ENCODE measurements at places on chromosomes 4 and X.

DNA sequence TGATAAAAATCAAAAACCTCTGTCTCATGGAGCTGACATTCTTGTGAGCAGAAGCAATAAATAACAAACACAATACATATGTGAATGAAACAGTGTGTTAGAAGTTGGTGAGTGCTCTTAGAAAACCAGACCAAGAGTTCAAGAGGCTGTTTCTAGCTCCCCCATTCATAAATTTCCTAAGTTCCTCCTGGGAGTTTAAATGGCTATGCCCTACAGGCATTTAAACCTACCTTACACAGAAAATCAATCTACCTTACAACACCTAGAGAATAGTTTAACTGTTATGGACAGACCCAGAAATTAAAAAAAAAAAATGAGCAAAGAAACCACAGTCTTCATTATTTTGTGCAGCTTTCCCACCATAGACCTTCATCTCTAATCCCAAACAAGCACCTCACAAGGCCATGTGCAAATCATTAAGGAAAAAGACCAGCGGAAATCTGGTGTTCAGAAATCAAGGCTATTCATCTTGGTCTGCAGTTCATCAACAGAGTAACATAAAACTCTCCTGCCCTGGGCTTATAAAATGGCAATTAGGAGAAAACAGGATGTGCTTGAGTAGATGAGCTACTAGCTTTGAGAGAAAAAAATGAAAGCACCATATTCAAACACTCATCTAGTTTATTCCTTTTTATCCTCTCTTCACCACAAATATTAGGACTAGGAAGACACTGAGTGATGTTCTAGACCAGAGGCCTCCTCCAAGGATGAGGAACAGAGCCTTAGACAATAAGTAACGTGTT is 147.2 kb downstream of the SHROOM3 start:
- DNase-seq = no peak

GRCh38 chr4:138761638-138762220 is 253.9 kb upstream of the NOCT start:
- DNase-seq = no peak

DNA sequence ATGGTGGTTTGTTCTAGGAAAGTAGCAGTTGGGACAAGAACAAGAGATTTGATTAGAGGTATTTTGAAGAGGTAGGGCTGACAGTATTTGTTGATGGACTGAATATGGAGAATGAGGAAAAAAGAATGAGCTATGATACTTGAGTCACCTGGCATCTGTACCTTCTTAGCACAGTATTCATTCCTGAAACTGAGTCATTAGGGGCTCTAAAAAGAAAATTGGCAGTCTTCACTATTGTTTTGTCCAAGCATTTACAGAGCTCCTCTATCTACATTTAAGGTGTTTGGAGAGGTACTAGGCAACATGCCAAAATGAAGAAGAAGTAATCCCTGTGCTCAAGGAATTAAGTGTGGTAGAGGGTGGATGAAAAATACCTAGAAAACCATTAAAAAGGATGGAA is 165.8 kb downstream of the SHROOM4 start:
- DNase-seq = no peak

DNA sequence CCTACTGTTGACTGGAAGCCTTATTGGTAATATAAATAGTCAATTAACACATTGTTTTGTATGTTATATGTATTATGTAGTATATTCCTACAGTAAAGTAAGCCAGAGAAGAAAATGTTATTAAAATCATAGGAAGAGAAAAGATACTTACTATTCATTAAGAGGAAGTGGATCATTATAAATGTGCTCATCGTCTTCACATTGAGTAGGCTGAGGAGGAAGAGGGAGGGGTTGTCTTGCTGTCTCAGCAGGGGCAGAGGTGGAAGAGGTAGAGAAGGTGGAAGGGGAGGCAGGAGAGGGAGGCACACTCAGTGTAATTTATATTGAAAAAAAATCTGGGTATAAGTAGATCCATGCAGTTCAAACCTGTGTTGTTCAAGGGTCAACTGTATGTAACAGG is 10.6 kb downstream of the CDKL5 start:
- no peak for DNase-seq

Measured in activated T-cell treated with anti-CD3 and anti-CD28 coated beads for 1 hour (primary cell).